ENCODE measurements at places on chromosomes 16 and 17.

GRCh38 chr17:29722411-29723198 lies 99.9 kb upstream of the CORO6 start:
- peak; percentile 47 for DNase-seq

GRCh38 chr17:1107777-1108477 lies 71.9 kb downstream of the ABR start:
- DNase-seq: peak; percentile 29

DNA sequence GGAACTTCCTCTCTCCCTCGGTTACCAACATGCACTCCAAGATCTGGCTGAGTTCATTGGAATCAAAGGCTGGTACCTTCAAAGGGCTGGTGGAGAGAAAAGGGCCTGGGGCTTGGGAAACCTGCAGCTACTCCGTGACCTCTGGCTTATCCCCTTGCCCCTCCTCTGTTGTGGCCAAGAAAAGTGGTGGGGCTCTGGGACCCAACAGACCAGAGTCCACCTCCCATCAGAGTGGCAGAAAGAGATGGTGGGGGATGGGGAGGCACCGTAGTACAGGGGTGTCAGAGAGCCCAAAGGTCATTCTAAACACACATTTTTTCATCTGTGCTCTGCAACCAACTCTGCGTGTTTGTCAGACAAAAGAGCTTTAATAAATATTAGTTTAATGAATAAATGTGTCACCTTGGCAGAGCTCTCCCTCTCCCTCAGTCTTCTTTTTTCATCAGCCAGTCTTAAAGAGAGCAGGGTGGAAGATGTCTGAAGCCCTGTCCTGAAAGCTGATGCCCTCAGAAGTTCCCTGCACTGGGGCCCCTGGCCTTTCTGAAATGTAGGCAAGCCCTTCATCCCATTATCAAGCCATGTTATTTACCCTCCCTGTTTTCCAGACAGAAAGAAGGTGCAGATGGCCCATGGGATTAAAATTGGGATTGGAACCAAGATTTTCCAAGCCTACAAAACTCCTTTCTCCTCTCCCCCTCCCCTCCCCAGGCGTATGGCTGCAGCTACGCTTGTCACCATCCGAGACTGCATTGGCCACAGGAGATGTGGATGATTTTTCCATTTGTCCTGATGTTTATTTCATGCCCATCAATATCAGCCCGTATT lies 227.3 kb downstream of the CCDC182 start:
- DNase-seq: no peak

DNA sequence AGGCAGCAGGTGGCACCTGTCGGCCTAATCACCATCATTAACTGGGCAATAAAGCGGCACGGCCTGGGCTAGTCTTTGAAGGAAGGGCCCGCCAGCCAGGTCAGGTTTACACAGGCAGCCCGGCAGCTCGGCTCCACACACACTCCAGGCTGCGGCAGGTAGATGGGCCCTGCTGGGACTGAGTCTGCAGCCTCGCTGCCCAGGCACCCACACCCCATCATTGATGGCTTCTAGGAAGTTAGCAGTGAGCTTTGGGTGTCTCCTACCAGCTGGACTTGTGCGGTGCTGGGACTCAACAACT lies 6.8 kb upstream of the FOXN1 start:
- no peak for DNase-seq

GRCh38 chr17:21299981-21300600 lies 15.6 kb downstream of the MAP2K3 start:
- DNase-seq: no peak

DNA sequence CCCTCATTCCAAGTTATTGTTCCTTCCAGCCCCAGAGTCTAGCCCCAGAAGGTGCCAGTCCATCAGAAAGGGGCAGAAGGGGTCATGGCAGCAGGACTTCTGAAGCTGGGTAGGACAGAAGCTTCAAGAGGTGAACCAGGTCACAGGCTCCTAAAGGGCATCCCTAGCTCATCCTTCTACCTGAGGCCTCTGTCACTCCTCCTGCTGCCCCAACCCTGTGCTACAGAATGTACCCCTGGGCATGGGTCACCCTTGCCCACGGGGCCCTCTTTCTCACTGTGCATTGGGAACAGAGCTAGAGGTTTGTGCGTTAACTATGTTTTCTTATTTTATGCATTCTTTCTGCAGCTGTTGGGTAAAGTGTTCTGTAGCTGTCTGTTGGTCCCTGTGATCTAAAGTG lies 46.5 kb downstream of the DNAH17 start:
- DNase-seq: no peak

GRCh38 chr16:85858984-85859817 lies 39.8 kb upstream of the IRF8 start:
- no peak for DNase-seq

- DNase-seq: no peak
Observed at GRCh38 chr16:49528866-49529288, 155.3 kb downstream of the C16orf78 start.

DNA sequence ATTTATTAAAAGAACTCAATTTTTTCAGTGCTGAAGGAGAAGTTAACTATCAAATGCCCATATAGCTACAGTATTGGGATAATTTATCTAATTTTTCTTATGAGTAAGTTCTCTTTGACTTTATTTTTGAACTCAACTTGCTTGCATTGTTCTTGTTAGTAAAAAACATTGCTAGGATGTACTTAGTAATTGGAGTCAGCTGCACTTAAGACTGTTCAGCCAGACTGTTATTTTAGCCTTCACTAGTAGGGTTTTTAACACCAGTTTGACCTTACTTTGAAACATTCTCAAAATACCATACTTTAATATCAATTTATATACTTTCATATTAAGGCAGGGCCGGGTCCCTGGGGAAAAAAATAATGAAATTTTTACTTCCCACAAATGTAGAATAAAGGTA lies 256.6 kb upstream of the TBX2 start:
- DNase-seq: no peak

All from activated CD4-positive, alpha-beta T cell treated with anti-CD3 and anti-CD28 coated beads, Interleukin-2, amount 10 ng/mL, durations not matched to agents 7 days and 5 days (primary cell).